ENCODE measurements at places on chromosomes 5 and 9.

DNA sequence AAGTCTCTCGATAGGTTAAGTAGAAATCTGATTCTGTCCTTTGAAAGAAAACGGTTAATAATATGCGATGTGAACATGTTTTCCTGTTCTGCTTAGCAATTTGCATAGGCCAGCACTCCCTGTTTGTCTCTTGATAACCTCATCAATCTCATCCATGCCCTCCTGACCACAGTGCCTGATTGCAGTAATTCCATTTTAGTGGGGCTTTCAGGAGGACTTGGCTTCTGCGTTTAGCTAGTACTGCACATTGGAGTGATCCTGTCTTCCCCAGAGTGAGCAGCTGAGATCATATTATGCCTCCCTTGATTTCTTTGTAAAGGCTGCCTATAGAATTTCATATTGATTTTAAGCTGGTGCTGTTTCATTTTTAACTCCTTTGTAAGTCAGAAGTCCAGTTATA is 335.9 kb upstream of the ISL1 start:
- no peak for DNase-seq

- no peak for DNase-seq
These were observed 17.9 kb upstream of the CDC42SE2 start for GRCh38 chr5:131245948-131246347.

GRCh38 chr5:149857499-149857898 is 87.1 kb downstream of the PDE6A start:
- DNase-seq: no peak

DNA sequence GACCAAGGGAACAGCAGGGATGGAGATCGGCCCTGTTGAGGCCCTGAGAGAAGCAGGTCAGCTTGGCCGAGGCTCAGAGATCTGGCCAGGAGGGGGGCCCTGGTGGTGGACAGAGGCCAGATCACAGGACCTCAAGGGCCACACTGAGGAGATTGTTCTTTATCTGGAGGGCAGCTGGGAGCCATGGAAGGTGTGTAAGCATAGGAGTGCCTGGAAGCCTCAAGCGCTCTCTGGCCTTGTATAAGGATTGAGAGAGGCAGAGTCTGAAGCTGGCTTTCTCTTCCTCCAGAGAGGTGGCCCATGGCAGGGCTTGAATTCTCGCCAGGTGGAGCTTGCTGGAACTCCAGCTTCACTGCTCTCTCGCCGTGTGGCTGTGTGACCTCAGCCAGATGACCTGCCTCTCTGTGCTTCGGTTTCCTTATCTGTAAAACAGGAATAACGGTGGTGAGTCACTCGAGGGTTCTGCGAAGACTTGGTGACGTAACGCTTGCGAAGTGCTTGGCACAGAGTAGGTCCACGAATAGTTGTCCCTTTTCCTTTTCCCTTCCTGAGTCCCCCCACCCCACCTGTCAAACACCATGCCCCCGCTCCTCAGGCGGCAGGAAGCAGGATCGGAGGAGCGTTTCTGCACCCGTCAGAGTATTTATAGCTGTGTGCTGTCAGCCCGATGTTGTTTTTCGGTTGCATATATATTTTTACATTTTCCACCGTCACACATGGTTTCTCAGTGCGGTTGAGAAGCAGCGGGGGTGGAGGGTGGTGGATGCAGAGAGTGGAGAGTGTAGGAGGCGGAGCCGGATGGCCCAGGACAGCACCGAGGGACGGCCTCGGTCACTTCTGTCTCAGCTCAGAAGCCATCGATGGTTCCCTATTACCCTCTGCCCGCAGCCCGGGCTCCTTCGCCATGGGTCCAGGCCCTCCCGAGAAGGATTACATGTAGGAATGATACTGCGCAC is 17.0 kb upstream of the CRB2 start:
- peak; percentile 48 for DNase-seq

DNA sequence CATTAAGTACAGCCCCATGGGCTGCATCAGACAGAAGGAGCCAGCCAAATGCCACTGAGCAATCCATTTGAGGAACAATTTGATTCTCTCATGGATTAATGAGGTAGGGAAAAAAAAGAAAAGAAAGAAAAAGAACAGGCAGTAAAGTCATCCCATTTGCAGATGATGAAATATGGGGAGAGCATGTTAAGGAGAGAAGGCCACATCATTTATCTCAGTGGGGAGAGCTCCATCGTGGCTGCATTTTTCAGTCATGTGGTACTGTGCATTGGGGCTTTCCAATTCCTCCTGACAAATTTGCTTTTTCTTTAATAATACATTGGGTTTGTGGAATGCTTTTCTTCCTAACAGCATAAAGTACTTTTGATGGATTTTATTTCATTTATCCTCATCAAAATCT is 375.2 kb upstream of the TLE4 start:
- DNase-seq: no peak

DNA sequence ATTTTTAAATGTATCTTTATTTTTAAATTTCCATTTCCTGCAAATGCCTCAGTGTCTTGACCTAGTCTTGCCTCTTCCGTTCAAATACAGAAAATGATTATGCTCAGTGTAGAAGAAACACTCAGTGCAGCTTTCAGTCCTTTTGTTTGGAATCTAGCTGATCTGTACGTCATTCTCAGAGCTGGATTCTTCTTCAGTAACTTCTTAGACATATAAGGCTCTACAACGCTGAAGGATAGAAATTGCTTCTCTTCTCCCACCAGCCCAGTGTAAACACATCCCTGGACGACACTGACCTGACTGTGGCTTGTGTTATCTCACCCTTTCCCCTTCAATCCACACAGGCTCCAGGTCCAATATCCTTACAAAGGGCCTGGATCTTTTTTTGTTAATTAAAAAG is 3.2 kb upstream of the ALDH1B1 start:
- no peak for DNase-seq

All from CD4-positive, alpha-beta T cell treated with Interleukin-4 for 4 hours (primary cell).